ENCODE measurements at places on chromosomes 13 and 19. TPM values are rescaled to one million over a fixed set of nuclear protein-coding genes. Genes with fewer than 3 reads are reported as not detected.
A peak's percentile ranks its signal among the peaks of the same experiment; 100 is the strongest.

GRCh38 chr19:4970558-4971423 is 1.9 kb downstream of the KDM4B start:
- no peak for DNase-seq

DNA sequence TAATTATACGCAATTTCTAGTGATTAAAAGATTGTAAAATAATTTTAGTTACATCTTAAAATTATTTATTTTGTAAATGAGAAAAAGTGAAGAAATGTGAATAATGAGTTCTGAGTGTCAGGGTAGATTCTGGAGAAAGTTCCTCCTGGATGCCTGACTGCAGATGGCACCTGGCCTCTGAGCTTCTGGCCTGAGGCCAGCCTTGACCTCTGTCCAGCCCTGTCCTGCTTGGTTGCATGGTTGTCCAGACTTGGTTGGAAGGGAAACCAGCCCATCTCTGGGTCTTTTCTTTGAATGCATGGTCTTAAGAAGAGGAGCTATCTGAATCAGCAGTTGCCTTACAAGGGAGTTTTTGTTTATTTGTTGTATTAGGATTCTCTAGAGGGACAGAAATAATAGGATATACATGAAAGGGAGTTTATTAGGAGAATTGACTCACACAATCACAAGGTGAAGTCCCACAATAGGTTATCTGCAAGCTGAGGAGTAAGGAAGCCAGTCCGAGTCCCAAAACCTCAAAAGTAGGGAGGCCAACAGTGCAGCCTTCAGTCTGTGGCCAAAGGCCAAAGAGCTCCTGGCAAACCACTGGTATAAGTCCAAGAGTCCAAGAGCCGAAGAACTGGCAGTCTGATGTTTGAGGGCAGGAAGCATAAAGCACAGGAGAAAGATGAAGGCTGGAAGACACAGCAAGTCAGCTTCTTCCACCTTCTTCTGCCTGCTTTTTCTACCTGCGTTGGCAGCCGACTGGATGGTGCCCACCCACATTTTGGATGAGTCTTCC is 385.8 kb downstream of the ZNF536 start:
- no peak for DNase-seq

DNA sequence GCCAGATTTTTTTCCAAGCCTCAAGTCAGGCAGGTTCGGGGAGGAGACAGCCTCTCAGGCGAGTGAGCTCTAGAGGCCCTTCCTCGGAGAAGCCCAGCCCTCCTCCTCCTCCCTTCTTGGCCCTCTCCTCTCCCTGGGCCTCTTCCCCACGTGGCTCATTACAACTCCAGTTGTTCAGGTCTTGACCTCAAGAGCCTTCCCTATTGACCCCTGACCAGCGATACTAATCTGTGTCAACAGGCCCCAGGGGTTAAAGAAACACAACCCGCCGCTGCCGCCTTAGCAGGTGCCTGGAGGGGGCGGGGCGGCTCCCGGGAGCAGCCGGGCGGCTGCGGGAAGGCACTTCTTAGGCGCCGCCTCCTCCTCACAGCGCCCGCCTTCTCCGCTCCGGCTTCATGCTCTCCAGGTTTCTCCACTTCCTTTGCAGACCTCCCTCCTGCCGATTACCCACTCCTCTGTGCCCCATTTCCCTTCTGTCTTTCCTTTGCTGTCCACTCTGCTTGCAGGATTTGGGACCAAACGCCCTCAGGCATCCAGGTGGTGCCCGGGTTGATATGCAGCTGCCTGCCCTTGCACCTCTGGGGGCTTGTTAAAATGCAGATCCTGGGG is 51.0 kb downstream of the LYL1 start:
- DNase-seq = no peak

GRCh38 chr19:16895467-16896145 is 6.8 kb downstream of the F2RL3 start:
- DNase-seq = no peak

- no peak for DNase-seq
Measured at GRCh38 chr13:53445686-53446085, 417.1 kb downstream of the OLFM4 start.

GRCh38 chr19:1265615-1266128 is 3.5 kb upstream of the CIRBP start:
- no peak for DNase-seq

GRCh38 chr13:98214707-98215106 is 37.6 kb upstream of the RNF113B start:
- DNase-seq = no peak

Gene LIM2
- not detected for polyA plus RNA-seq

Gene PINLYP
- 2.2 TPM for polyA plus RNA-seq

Gene INAFM1
- 2.9 TPM for polyA plus RNA-seq

GRCh38 chr19:49873129-49873521 is 4.0 kb downstream of the AKT1S1 start:
- DNase-seq = no peak

- no peak for DNase-seq
Measured at GRCh38 chr13:43005460-43006236, 13.6 kb upstream of the EPSTI1 start.

DNA sequence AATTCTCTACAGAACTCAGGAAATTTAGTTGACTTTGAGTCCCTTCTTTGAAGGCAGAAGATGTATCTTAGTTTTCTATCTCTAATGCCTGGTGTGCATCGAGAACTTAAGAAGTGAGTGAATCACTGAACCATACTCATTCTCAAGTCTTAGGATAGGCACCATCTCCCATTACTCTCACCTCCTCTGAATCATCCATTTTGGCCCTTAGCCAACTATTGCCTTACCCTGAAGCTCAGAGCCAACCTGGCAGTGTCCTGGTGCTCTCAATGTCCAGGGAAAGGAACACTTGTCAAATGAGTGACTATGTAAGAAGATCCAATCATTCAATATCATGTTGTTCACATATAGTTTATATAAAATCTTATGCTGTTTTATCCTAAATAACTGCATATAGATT is 146.6 kb downstream of the RGCC start:
- no peak for DNase-seq

Gene CCDC70
- not detected for polyA plus RNA-seq

DNA sequence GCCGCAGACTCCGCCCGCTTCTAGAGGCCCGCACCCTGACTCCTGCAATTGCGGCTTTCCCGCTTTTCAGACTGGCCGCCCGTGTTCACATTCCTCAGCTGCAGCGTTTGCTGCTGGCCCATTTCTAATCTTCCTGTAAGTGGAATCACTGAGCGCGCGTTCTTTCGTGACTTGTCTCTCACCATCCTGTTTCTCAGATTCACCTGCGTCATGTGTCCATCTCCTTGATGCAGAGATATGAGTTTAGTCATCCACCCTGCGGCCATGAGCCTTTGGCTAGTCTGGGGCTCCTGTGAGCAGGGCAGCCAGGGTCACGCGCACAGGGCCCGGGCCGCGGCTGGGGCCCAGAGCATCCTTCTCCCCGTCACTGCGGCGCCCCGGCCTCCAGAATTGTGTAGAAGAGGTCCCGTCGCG is 110.0 kb downstream of the CRYL1 start:
- no peak for DNase-seq

DNA sequence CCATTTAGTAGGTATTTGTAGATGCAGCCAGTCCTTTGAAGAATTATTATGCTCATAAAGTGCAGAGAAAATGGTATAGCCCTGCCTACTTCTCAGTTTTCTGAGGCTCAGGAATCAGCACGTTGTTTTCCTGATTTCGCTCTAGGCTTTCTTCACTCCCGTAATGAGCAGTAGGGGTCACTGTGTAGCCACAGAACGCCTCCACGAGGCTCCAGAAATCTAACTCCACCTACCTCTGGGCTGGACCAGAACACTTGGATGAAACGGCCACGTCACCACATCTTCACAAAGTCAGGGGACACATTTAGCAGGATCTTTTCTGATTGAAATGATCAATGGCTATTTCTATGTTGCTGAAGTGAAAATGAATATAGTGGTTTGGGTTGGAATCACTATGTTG is 49.8 kb upstream of the GTF3A start:
- DNase-seq = peak; percentile 26

- DNase-seq = no peak
Measured at GRCh38 chr19:1468274-1468820, 10.7 kb downstream of the C19orf25 start.

DNA sequence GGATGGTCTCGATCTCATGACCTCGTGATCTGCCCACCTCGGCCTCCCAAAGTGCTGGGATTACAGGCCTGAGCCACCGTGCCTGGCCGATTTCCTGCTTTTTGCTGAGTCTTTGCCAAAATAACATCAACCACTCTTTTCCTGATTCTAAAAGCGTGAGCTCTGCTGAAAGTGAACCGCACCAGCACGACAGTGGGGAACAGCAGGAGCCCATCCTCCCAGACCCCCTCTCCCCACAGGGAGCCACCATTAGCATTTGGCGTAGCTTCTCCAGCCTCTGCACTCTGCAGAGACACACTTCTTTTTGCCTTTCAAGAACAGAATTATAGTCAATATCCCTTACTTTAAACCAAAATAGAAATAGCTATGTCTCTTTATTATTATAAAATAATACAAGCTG is 41.3 kb downstream of the MYH14 start:
- no peak for DNase-seq

DNA sequence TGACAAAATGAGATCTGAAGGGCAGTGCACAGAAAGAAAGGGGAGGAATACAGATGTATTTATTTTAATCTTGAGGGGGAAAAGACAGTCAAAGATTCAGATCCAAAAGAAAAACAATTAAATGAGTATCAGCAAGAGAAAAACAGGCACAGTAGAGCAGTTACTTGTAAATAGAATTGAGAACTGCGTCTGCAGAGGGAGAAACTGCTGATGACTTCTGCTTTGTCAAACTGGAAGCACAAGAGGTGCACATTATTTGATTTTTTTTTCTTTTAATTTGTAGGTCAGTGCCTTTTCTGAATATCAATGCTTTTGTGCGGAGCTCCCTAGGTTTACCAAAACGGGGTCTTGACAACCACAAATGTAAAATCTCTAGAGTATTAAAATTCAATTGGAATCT is 37.3 kb downstream of the EFNB2 start:
- DNase-seq = no peak

Gene CD70
- not detected for polyA plus RNA-seq

GRCh38 chr19:7924651-7925170 is 1.2 kb downstream of the CTXN1 start:
- no peak for DNase-seq

GRCh38 chr13:32976056-32976805 is 40.0 kb upstream of the KL start:
- no peak for DNase-seq

DNA sequence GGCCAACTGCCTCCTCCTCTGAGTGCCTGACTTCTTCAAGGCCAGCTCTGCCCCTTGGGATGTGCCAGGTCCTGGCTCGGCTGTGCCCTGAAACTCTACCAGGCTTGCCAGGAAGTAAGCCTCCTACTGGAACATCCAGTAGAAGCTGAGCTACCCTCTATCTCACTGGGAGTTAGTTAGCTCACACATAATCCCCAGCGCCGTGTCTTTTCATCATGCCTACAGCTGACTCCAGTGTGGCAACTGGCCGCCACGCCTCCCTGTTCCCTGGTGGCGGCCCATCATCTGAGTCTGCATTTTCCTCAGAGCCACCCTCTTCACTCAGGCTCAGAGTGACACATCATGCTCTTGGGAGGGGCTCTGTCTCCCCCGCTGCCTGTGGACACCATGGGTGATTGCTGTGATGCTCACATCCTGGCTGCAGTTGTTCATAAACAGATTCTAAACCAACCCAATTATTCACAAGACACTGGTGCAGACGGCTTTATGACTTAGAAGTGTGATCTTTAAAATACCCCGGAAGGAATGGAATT is 131.9 kb upstream of the IRS2 start:
- DNase-seq = no peak

DNA sequence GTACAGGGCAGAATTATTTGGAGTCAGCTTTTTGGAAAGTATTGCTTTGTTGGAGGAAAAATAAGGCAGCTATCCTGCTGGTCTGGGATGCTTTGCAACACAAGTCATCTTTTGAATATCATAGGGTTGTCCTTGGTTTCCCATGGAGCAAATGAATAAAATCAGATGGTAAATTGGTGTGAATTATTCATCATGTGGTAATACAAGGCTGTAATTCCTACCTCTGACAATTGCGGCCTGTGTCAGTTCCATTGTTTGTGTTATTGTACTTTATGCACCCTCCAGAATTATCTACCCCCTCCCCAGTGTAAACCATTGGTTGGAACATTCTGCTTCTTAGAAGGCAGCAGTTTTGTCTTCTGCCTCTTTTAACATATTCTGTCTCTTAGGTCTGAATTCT is 46.2 kb downstream of the RNASEH2B start:
- no peak for DNase-seq

Gene HIF3A
- polyA plus RNA-seq = not detected

GRCh38 chr13:50229960-50230661 is 214.9 kb downstream of the KCNRG start:
- peak; percentile 17 for DNase-seq

Gene ZNF610
- 1.7 TPM for polyA plus RNA-seq

DNA sequence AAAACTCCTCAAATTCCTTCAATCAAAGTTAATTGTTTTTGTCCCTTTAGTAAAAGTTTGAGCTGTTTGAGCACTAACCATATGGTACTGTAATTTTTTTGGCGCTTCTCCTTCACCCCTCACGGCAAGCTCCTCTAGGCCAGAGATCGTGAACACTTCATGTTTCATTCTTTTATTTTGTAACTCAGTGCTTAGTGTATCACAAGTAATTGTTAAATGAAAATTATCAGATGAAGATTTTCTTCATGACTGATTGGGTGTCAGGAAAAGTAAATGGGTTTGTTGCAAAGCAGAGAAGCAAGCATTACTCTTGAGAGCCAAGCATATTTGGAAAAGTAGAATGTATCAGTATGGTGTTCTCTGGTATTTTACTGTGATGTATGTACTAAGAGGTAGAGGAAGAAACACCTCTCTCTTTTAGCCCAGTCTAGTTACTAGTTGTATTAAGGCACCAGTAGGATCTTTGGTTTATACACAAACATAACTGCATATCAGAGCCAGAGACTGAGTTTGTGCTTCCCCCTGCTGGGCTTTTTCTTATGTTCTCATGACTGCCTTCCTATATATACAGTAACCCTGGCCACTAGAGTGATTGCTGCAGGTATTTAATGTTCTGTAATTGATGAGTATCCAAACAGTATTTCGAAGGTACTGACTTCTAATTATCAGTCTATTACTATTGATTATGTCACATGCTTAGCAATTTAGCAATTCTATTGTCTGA is 202.3 kb upstream of the KLHL1 start:
- no peak for DNase-seq

GRCh38 chr13:54185785-54186184 is 1157.2 kb downstream of the OLFM4 start:
- DNase-seq = no peak

DNA sequence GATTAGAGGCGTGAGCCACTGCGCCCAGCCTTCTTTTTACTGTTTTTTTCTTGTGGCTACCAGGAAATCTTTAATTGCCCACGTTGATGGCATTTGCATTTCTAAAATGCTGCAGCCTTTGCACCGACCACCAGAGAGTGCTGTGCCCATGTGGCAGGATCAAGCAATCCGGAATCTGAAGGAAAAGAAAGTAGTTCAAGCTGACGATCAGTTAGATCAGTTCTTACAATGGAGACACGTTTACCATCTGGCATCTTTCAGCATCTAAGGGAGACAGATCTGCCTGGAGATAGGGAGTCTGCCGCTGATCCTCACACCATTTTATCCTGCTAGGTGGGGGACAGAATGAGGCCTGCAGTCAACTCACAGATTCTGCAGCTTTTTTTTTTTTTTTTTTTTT is 19.9 kb downstream of the TINCR start:
- DNase-seq = peak; percentile 8
